Body of pancreas (tissue), 4 donors: ENCODE measurements at places on chromosomes 7 and 10. TPM values are rescaled to one million over a fixed set of nuclear protein-coding genes. Genes with fewer than 3 reads are reported as not detected.

The PTPRZ1 gene
- total RNA-seq: 18.5 TPM

The CPXM2 gene
- 4.2 TPM for total RNA-seq

The SLC26A4 gene
- 0.33 TPM for total RNA-seq

The TMEM168 gene
- total RNA-seq: 13.7 TPM

GRCh38 chr7:122363144-122363543 is 58.6 kb upstream of the FEZF1 start:
- DNase-seq: no peak
- no peak overlapping the region for H3K27ac ChIP-seq

- H3K4me1 ChIP-seq: peaks cover 27% of the 10 kb centered on the region
- no peak overlapping the region for H3K27ac ChIP-seq
- H3K4me3 ChIP-seq: no peak overlapping the region
- no peak for DNase-seq
- no peaks in the 10 kb centered on the region for H3K36me3 ChIP-seq
Measured at GRCh38 chr7:151864081-151864480, 12.8 kb downstream of the PRKAG2 start.

The JAKMIP3 gene
- 0.33 TPM for total RNA-seq

- DNase-seq: no peak
- no peaks in the 10 kb centered on the region for H3K4me1 ChIP-seq
- H3K27me3 ChIP-seq: no peaks in the 10 kb centered on the region
- no peaks in the 10 kb centered on the region for H3K36me3 ChIP-seq
Measured at GRCh38 chr7:2811476-2812113, 32.5 kb downstream of the GNA12 start.

GRCh38 chr10:106338486-106338885 is 826.0 kb downstream of the SORCS1 start:
- H3K4me1 ChIP-seq: no peaks in the 10 kb centered on the region
- H3K4me3 ChIP-seq: no peak overlapping the region
- no peaks in the 10 kb centered on the region for H3K36me3 ChIP-seq

The PKD2L1 gene
- not detected for total RNA-seq

- H3K27me3 ChIP-seq: no peaks in the 10 kb centered on the region
- no peak overlapping the region for H3K27ac ChIP-seq
- H3K36me3 ChIP-seq: no peaks in the 10 kb centered on the region
- H3K4me3 ChIP-seq: no peak overlapping the region
- DNase-seq: no peak
Measured at GRCh38 chr7:30344513-30344912, 60.1 kb downstream of the ZNRF2 start.

DNA sequence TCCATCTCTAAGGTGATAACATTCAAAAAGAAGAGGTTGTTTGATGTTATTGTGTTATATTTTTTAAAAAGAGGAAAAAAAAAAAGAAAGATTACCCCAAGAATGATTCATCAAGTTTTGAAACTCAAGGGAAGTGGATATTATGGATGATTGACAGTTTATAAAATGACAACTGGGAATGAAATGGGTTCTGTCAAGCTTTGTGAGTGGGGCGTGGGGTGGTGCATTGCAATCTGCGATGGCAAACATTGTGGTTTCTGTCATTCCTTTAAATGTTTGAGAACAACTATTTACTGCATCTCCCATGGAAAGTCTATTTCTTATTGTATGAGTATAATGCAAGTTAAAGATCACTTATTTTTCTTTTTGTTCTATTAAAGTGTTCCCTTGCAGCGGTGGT is 297.0 kb downstream of the CCDC3 start:
- no peak overlapping the region for H3K4me3 ChIP-seq
- no peaks in the 10 kb centered on the region for H3K36me3 ChIP-seq
- H3K27me3 ChIP-seq: no peaks in the 10 kb centered on the region
- no peak overlapping the region for H3K27ac ChIP-seq
- H3K4me1 ChIP-seq: peaks cover 41% of the 10 kb centered on the region
- no peak for DNase-seq
